ENCODE measurements at places on chromosomes 3 and 15. TPM values are rescaled to one million over a fixed set of nuclear protein-coding genes. Genes with fewer than 3 reads are reported as not detected.

CLSTN2 gene
- total RNA-seq = 0.37 TPM

SLC9C1 gene
- total RNA-seq = under 0.01 TPM

WDR93 gene
- not detected for total RNA-seq

CLDN16 gene
- not detected for total RNA-seq
